ENCODE measurements at places on chromosomes 6 and 20.

DNA sequence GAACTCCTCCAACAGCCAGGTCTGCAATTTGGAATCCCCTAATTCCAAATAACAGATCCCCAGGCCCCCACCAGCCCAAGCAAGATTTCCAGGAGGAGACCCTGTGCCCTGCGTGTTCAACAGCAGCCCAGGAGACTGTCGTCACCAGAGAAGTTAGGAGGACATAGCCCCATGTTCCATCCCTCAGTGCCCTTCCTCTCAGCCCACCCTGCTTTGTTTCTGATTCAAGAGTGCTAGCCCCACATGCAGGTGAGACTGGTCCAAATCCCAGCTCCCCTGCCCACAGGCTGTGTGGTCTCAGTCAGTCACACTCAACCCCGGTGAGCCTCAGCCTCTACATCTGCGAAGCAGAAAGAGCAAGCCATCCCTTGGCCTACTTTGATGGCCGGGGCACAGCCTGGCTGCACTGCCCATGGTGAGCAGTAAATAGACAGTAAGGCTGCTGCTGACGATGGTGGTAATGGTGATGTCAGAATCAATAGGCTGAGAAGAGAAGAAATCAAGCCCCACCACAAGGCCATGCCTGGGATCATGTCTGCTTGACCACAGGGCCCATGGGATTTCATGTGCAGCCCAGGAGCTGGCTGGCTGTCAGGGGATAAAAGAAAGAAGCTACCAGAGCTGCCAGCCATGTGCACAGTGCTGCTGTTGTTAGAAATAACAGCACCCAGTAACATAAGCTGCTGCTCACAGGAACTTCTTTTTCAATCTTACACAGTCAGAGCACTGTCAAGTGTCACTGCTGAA, 51.5 kb upstream of the NXT1 start:
- no peak for DNase-seq

DNA sequence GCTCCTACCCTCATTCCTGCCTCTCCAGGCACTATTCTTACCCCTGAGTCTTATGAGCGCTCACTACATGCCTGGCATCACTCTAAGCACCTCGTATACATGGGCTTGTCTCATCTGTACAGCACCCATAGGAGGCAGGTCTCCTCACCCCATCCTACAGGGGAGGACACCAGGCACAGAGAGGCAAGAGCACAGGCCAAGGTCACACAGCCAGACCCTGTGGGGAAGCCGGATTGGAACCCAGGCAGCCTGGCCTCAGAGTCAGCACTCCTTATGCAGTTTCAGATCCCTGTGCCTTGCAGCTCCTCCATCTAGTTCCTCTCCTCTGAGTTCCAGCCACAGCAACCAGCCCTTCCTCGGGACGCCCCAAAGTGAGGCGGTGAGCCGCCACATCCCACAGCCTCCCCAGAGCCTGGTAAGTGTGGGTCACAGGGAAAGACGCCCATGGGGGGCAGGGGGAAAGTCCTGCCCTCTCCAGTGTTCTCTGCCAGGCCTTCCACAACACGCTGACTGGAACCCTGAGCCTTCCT, 103.3 kb downstream of the NFATC2 start:
- DNase-seq = no peak

DNA sequence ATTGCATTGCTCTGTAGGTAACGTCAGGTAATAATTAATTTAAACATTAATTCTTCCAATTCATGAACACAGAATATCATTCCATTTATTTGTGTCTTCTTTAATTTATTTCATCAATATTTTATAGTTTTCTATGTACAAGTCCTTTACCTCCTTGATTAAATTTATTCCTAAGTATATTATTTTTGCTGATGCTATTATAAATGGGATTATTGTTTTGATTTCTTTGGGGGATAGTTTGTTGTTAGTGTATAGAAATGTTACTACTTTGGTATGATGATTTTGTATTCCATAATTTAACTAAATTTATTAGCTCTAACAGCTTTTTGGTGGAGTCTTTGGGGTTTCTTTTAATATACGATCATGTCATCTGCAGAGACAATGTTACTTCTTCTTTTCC, 44.7 kb upstream of the CCND3 start:
- DNase-seq = no peak

GRCh38 chr6:88899569-88900316, 63.7 kb downstream of the RNGTT start:
- no peak for DNase-seq

GRCh38 chr6:79525272-79526100, 11.7 kb downstream of the LCA5 start:
- DNase-seq = no peak

GRCh38 chr6:122785891-122786290, 3.2 kb upstream of the SMPDL3A start:
- no peak for DNase-seq

- DNase-seq = no peak
Observed at GRCh38 chr20:52432740-52433139, 241.2 kb upstream of the ZFP64 start.

Data from stimulated activated CD4-positive, alpha-beta T cell treated with anti-CD3 and anti-CD28 coated beads, Interleukin-4, amount 100 ng/mL, for 48 hours (primary cell).